ENCODE measurements at places on chromosomes 7 and 10.
A peak's percentile ranks its signal among the peaks of the same experiment; 100 is the strongest.

DNA sequence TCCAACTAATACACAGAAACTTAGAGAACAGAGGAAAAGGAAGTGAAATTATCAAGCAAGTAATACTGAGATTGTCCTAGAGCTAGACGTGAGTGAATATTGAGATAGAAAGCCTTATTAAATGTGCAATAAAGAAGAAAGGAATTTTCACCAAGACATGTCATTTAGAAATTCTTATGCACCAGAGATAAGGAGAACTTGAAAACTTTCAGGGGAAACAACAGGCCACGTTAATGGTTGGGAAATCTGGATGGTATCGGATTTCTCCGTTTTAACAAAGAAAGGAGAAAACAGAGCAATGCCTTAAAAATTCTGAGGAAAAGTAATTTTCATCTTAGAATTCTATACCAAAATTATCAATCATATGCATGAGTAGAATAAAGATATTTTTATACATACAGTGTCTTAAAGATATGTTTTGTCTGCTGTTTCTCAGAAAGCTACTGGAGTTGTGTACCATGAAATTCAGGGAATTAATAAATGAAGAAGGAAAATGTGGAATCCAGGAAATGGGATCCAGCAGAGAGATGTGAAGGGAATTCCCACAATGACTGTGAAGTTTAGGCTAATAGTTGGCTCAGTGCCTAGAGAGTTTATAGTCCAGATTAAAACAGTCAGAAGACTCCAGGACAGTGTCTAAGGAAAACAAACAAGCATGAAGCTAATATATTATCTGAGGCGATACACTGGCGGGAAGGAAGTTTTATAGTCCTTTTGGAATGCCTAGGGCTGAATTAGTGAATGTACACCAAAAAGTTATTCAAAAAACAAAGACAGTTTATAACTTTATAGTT, 159.5 kb downstream of the PPP1R9A start:
- no peak for DNase-seq

DNA sequence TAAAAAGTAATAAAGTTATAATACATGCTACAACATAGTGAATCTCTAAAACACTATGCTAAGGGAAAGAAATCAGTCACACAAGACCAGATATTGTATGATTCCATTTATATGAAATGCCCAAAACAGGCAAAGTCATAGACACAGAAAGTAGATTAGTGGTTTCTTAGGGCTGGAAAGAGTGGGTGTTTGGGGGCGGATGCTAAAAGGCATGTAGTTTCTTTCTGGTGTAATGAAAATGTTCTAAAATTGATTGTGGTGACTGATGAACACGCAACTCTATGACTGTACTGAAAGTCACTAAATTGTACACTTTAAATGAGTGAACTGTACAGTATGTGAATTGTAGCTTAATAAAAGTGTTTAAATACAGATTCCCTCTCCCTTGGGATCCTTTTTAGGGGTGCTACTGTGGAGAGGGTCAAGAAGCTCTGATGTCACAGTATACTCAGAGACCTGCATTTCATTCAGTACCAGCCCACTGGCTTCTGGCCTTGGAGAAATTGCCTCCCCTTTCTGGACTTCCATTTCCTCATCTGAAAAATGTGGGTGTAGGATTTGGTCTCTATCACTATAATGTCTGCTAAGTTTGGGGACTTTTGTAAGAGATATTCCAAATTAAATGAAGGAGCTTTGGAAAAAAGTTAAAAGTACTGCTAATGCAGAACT, 46.4 kb downstream of the AOAH start:
- DNase-seq = peak; percentile 40

GRCh38 chr7:28095231-28095630, 85.4 kb downstream of the JAZF1 start:
- DNase-seq = no peak

DNA sequence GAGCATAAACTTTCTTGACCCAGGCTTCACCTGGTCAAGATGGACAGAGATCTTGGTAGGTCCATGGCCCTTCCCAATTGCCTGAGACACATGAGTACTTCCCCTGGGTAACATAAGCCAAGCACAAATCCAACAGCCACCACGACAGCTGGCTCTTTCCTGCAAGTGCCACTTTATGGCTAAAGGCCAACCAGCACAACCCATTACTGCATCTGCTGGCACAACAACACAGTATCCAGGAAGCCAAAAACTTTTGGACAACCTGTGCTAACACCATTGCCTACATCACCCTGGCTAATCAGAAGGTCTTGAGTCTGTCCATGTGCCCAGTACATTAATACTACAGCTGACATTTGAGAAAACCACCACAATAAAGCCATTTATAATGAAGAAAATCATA, 548.0 kb upstream of the SEMA3D start:
- DNase-seq = no peak

DNA sequence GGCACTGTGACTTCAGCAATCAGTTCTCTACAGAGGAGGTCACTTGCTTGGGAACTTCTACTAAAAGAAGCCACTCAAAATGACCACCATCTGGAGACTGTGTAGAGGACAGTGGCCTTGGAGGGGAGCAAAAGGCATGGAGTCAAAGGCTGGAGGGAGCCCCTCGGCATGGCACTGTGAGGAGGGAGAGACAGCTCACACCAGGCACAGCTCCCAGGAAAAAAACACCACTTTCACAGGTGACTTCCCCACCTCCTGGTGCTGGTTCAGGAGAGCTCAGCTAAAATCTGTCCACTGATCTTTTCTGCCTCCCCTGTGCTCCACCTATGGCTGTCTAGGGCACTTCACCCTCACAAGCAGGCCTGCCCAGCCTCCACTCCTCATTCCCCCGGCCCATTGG, 649.4 kb upstream of the MGMT start:
- DNase-seq = no peak

GRCh38 chr7:35004531-35005095, 32.7 kb downstream of the DPY19L1 start:
- no peak for DNase-seq

DNA sequence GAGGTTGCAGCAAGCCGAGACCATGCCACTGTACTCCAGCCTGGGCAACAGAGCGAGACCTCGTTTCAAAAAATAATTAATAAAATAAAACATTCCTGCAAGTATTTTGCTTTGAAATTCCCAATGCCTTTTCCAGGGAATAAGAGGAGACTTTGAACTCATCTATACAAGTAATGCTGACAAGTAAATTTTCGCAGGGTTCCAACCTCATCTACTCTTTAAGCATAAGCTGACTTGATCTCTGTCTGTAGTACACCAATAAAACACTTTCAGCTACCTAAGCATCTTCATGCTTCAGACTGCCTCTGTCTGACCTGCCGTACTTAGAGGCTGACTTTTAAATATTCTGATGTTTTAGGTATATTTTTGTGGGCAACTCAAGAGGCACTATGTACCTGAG, 13.7 kb upstream of the BEND7 start:
- no peak for DNase-seq
